ENCODE measurements at places on chromosomes 1 and 21.

DNA sequence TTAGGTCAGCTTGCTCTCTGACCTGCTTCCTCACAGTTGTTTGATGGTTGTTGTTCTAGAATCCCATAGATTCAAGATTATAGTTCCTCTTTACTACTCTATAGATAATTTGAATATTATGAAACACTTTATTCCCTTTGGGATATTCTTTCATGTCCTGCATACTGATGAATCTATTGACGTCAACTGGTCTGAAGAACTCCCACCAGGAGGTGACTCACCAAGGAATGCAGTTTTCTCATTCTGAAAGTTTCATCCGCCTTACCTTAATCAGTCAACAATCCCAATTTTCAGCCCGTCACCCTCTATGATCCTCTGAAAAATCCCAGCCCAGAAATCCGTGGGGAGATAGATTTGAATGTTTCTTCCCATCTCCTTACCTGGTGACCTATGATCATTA is 834.1 kb upstream of the PRMT6 start:
- no peak for DNase-seq

GRCh38 chr1:205441716-205442050 is 14.2 kb downstream of the BLACAT1 start:
- no peak for DNase-seq

DNA sequence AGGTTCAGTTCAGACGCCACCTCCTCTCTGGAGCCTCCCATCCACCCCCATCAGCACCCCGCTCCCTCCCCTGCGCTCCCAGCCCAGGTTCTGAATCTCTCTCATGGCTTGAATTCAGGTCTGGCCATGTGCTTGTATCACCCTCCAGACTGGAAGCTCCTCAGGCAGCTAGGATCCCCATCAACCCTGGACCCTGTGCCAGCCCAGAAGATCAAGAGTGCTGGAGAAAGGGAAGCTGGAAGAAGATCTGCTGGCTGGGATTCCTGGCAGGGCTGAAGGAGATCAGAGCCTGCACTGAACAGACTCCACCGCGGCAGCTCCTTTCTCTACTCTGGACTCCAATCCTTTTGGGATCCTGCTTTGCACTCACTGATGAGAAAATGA is 11.7 kb upstream of the TINAGL1 start:
- no peak for DNase-seq

DNA sequence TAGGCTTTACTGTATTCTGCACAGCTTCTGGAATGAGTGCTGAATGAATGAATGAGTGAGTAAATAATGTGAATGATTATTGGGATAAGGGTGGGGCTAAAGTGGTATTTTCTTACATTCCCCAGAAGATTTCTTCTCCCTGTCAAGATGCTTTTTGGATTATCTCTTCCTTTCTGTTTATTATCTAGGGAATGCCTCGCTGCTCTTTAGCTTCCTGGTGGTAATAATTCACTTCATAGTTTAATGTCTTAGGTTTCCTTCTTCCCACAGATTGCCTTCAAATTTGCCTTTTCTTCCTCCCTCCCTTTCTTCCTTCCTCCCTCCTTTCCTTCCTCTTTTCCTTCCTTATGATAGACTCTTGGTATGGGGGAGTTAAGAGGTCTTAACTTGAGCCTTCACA is 24.0 kb downstream of the DDR2 start:
- no peak for DNase-seq

DNA sequence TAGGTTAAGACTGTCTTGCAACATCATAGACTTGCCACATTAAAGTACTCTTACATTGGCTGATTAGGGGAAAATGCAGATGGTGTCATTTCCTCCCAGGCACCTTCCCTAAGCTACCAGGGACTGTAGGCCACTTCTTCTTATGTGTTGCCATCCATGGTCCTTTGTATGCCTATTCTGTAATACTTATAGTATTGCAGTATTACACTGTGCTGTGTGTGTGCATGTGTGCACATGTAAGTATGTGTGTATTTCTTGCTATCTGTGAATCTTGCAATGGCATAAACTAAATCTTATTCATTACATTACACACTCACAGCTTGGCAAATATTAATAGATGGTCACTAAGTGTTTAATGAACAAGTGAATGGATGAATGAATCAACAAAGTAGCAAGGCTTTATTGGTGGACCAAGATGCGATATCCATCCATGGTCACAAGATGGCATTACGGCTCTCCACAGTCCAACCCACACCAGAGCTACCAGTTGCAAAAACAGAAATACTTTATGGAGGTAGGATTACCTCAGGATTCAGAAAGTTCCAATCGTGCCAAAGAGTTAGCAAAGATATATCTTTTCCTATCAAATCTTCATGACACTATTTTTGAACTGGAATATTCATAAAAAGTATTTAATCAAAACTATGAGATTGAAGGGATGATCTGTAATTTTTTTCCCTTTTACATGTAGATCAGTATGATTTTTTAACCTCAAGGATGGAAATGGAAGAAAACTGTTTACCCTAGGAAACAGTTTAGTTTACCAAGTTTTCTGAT is 160.2 kb downstream of the DENND1B start:
- no peak for DNase-seq

- DNase-seq, result no peak
These were observed 223.6 kb upstream of the JUN start for GRCh38 chr1:59007429-59007819.

GRCh38 chr1:56710646-56711045 is 65.5 kb downstream of the PRKAA2 start:
- no peak for DNase-seq

- no peak for DNase-seq
These were observed 207.3 kb downstream of the LHX8 start for GRCh38 chr1:75341537-75341936.

GRCh38 chr21:26093122-26093521 is 77.4 kb downstream of the APP start:
- DNase-seq, result no peak

- no peak for DNase-seq
These were observed 992 bp upstream of the USP48 start for GRCh38 chr1:21783679-21784603.

DNA sequence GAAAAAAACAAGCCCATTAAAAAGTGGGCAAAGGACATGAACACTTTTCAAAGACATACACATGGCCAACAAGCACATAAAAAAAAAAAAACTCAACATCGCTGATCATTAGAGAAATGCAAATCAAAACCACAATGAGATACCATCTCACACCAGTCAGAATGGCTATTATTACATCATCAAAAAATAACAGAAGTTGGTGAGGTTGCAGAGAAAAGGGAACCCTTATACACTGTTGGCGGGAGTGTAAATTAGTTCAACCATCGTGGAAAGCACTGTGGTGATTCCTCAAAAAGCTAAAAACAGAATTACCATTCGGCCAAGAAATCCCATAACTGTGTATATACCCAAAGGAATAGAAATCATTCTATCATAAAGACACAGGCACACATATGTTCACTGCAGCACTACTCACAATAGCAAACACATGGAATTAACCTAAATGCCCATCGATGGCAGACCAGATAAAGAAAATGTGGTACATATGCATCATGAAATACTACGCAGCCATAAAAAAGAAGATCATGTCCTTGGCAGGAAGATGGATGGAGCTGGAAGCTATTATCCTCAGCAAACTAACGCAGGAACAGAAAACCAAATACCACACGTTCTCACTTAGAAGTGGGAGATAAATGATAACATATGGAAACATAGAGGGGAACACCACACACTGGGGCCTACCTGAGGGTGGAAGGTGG is 70.1 kb downstream of the INTS7 start:
- no peak for DNase-seq

DNA sequence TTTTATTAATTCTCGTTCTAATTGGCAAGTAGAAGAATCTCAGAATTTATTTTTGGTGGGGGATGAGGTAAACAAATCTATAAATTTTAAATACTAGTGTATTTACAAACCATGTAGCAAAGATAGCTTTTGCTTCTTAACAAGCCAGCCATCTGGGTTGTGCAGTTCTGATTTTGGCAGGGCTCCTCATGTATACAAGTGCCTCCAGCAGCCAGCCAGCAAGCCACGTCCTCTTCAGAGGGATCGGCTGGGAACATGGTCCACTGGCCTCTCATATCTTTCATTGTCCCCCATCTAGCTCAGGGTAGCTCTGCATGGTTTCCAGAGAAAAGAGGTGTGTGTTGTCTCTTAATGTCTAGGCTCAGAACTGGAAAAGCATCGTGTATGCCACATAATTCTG is 659.1 kb downstream of the MRPL39 start:
- no peak for DNase-seq

GRCh38 chr1:231028682-231029081 is 11.4 kb downstream of the FAM89A start:
- DNase-seq, result no peak

DNA sequence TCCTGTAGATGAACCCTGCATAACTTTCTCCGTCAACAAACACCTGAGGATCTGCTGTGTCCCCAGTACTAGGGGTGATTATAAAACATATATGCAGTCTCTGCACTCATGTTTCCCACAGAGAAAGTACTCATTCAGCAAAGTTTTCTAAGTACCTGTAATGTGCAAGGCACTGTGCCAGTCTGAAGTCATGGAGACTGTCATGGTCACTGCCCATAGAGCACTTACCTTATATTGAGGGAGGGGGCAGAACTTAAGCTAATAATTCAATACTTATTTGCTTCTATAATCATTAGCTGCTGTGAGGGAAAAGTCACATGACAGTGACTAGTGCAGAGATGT is 41.2 kb downstream of the MAP3K21 start:
- no peak for DNase-seq

DNA sequence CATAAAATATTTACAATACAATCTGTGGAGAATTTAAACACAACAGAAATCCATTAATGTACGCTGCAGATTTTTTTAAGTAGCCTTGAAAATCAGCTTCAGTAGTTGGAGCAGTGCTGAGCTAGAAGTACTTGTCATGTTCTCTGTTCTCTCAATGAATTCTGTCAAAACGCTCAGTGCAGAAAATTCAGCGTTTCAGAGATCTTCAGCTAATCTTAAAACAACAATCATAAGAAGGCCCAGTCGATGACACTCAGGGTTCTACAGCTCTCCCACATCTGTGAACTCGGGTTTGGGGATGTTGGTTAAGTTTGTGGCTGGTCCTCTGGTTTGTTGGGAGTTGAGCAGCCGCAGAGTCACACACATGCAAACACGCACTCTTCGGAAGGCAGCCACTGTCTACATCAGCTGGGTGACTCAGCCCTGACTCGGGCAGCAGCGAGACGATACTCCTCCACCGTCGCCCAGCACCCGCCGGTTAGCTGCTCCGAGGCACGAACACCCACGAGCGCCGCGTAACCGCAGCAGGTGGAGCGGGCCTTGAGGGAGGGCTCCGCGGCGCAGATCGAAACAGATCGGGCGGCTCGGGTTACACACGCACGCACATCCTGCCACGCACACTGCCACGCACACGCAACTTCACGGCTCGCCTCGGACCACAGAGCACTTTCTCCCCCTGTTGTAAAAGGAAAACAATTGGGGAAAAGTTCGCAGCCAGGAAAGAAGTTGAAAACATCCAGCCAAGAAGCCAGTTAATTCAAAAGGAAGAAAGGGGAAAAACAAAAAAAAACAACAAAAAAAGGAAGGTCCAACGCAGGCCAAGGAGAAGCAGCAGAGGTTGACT is 161.2 kb downstream of the RUNX1 start:
- DNase-seq, result peak; percentile 70
